MV-4-11 (cell line): ENCODE measurements at places on chromosomes 5 and 9.

DNA sequence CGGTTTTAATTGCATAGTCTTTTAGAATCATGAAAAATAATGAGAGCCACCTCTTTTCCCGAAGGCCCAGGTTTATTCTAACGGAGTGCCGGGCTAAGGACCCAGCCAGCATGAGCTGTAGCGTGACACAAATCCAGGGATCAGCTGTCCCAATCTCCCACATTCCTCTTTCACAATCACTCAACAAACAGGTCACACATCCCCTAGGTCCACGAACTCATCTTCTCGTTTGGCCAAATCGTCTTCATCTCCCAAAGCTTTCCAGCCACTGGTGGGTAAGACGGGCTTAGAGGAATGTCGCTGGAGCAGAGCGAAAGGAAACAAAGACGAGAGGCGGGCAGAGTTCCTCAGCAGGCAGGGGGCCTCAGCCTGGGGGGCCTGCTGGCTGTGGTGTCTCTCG is 55.5 kb upstream of the GOLPH3 start:
- DNase-seq, result no peak

DNA sequence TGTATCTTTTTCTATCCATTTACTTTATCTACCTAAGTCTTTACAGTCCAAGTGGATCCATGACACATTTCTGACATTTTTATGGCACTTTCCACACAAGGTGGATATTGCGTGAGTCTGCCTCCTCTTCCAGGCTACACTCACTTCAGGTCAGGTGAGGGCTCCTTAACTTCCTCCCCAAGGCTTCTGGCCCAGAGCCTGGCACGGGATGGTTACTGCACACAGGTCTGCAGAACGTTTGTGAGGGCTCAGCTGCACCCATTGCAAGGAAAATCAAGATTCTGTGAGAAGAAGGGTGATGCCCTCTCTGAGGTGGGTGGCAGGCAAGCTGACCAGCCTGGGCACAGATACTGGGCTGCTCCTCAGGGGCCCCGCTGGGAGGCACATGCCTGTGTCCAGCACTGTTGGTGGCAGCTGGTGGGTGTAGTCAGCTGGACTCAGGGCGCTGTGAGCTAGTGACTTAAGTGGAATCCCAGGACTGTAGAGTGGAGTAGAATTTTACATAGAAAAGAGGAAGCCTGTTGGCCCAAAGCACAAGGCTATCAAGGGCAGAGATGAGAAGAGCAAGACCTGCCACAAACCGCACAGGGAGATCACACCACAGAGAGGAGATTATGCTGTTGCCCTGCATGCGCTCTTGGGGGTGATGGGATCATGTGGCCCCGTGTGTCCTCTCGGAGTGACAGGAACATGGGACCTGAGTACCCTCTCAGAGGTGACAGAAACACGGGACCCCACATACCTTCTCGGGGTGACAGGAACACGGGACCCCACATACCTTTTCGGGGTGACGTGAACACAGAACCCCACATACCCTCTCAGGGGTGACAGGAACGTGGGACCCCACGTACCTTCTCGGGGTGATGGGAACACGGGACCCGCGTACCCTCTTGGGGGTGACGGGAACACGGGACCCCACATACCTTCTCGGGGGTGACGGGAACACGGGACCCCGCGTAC is 21.3 kb downstream of the AHRR start:
- peak; percentile 22 for DNase-seq

- peak; percentile 42 for DNase-seq
Observed at GRCh38 chr9:124011460-124012301, at the start of gene LHX2. TSS of gene LHX2 (plus strand) at chr9:124011768. CDS start at chr9:124012349, 581 bp downstream.

GRCh38 chr5:126972062-126972895 is 58.1 kb downstream of the MARCHF3 start:
- DNase-seq, result peak; percentile 80
